ENCODE measurements at places on chromosomes 11 and 22.
A peak's percentile ranks its signal among the peaks of the same experiment; 100 is the strongest.

DNA sequence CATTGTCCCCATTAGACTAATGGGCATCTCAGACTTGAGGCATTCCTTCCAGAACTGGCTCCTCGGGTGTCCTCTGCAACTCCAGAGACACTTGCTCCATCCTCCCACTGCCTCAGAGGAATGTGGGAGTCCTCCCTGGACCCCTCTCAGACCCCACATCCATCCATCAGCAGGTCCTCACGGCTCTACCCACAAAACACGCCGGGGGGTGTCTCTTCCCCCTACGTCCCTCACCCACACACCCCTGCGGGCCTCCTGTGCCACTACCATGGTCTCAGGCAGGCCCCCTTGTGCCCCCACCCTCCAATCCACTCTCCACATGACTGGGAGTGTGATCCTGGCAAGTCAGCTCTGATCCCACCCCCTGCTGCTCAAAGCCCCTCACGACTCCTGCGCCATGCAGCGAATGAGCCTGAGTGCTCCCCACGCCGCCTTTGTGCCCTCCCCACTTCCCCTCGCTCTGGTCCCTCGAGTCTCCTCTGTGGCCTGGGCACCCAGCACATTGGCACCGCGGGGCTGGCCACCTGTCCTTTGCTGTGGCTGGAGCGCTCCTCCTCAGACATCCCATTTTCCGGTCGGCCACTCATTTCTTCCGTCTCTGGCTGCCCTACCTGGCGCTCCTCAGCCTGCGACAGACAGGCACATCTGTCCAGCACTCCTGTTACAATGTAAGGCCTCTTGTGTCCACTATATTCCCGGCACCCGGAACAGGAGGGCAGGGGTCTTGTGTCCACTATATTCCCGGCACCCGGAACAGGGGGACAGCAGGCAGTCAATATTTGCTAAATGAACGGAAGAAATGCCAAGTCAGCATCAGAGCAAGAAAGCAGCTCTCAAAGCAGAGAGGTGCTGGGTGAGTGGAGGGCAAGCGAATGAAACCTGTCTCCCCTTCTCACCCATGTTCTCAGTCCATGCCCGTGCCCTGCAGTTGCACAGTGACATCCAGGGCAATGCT lies 14.2 kb upstream of the MOB2 start:
- DNase-seq = no peak

- peak; percentile 80 for DNase-seq
Observed at GRCh38 chr11:66267379-66268243, 828 bp upstream of the RAB1B start.

DNA sequence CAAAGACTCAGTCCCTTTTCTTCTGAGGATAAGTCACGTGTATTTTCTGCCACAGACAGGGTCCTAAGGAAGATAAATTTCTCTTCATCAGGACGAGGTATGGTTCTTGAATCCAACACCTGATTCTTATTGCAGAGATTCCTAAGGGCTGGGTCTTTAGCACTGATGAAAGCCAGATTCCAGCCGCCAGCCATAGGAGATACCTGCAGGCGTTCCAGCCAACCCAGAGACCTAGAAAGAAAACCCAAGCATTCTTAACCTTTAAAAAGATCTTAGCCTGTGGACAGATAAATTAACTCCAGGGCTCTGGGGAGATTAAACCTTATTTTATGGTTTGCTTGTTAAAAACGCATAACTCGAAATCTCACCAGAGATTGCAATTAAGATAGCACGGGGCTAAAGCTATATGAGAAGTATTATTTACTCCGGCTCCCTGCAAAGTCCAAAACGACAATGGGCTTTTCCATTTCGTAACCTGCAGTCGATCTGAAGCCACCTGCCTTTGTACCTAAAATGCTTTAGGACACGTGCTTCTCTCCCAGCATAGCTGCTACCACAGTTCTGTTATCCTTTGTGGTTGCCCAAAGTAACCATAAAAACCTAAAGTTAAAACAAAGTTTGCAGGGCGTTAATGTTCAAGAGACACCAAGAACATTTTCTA lies 104.5 kb downstream of the NXPE2 start:
- DNase-seq = no peak

GRCh38 chr22:27311698-27312550 lies 489.6 kb downstream of the MN1 start:
- no peak for DNase-seq

GRCh38 chr11:19311308-19312030 lies 70.7 kb upstream of the E2F8 start:
- no peak for DNase-seq

DNA sequence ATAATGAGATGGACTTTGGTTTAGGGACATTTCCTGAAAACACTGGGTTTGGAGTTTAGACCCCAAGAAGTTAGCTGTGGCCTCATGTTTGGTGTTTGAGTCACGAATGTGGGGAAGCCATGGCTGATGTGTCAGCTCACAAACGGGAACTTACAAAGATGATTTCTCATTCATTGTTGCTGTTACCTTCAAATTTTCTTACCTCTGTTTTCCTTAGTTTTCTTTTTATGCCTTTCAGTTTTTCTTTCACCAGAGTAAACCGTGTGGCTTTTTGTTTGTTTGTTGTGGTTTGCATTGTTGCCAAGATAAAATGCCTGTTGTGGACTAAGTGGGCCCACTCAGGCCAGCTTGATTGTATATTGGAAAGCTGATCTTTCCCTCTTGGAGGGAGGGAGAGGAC lies 89.1 kb downstream of the SWAP70 start:
- no peak for DNase-seq

GRCh38 chr22:25359601-25360261 lies 140.3 kb downstream of the CRYBB2 start:
- no peak for DNase-seq

DNA sequence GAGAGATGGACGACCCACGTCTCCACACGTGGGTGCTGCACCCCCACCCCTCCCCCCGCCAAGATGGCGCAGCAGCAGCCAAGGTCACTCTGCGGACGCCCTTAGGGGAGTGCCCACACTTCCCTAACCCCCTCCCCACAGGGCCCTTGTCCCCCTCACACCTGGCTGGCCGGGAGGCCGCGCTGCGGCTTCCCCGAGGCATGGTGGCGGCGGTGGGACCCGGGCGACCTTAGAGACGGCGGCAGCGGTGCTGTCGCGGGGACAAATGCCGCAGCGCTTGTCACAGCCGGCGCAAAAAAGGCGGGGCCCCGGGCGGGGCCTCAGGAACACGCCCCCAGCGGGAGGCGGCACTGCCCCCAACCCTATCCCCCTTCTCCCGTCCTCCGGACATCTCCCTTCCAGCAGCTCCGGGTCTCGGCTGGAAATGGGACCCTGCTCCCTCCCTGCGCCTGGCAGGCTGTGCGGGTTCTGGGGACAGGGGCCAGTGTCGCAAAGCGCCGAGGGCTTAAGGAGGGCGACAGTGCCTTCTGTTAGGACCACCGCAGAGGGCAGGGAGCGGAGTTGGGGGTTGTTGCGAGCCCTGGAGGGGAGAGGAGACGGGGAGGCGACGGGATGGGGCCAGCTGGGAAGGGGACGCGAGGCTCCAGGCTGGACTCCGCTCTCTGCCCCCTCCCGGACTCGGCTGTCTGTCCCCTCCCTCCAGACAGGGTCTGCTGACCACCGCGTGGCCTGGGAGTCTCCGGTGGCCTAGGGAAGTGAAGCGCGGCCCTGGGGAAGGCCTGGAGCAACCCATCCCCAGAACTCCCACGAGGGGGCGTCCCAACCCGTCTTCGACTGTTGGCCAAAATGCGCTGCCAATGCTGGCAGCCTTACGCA lies at the start of gene CHCHD10:
CHCHD10 (minus strand) TSS at position 300 of the 876 bp plus-strand sequence; CDS start at position 202, 98 bp downstream.
- DNase-seq = peak; percentile 60

DNA sequence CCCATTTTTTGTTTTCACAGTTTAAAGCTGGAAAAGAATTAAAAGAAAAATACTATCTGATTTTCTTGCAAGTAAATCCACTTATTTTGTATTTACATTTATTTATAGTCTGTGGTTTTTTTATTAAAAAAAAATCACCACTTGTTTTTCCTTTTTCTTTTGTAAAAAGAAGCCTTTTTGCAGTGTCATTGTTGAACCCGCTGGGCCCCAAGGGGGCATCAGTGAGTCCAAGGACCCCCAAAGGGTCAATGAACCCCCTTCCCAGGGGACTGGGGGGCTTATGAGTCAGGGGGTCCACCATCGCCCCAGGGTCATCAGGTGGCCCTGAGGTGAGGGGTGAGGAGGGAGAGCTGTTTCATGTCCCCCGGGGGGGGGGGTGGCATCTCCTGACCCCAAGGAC lies 34.0 kb upstream of the EIF3D start:
- no peak for DNase-seq

GRCh38 chr11:28086569-28086968 lies 21.4 kb downstream of the KIF18A start:
- DNase-seq = no peak

- DNase-seq = no peak
Observed at GRCh38 chr22:42754658-42755057, 34.0 kb upstream of the A4GALT start.

GRCh38 chr22:43479962-43480361 lies 68.1 kb downstream of the MPPED1 start:
- DNase-seq = no peak

- DNase-seq = no peak
Observed at GRCh38 chr11:86781546-86781945, 18.8 kb upstream of the PRSS23 start.

- DNase-seq = no peak
Observed at GRCh38 chr22:21669026-21669425, 3.2 kb downstream of the PPIL2 start.

- no peak for DNase-seq
Observed at GRCh38 chr11:133204158-133204557, 328.1 kb downstream of the OPCML start.

DNA sequence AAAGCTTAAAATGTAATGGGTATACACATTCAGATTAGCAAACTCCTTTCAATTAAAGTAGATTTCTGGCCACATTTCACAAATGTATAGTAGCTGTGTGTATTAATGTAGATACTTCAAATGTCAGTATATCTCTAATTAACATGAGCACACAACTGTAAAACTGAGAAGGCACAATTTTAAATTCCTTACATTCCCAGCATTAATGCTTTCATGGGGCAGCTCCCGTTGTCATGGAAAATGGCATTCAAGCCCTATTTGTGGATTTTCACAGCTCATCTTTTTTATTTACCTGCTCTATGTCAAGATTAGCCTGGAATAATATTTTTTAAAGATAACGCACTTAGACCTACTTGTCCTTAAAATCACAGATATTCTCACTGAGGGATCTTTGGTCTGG lies 113.6 kb upstream of the SOX6 start:
- no peak for DNase-seq

- DNase-seq = no peak
Observed at GRCh38 chr11:42812361-42812760, 499.4 kb upstream of the API5 start.

GRCh38 chr11:74280494-74280893 lies 30.9 kb downstream of the P4HA3 start:
- DNase-seq = no peak

GRCh38 chr11:68002575-68002937 lies 1.3 kb downstream of the UNC93B1 start:
- no peak for DNase-seq

GRCh38 chr11:32820497-32820896 lies 9.2 kb upstream of the PRRG4 start:
- DNase-seq = no peak

Data from activated T-helper 9 cell treated with anti-CD3 and anti-CD28 coated beads, Interleukin-2, amount 50 U/mL, for 16 hours (primary cell).